Ascending aorta (tissue), 2 donors: ENCODE measurements at places on chromosomes 1 and 21.

- DNase-seq, result no peak
These were observed 278.0 kb downstream of the MRPL39 start for GRCh38 chr21:25329227-25329825.

DNA sequence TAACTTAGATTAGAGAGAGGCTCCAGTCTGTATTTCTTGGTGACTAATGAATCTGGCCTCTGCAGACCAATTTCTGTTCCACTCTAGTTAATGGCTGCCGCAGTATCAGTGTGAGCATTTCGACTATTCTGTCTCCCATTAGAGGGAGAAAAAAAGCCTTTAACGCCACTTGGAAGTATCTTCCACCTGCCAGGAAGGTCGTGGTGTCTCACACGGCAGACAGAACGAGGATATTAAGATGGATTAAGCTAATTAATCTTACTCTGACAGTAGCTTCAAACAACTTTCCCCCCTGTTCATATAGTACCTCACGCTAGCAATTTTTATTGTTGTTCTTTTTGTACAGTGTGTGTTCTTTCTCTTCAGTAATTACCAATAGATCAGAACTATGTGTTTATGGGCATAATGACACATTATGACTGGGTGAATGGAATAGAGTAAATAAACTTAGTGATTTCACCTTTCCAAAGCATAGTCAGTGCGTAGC is 153.8 kb downstream of the ADGRL2 start:
- no peak for DNase-seq

GRCh38 chr1:246748867-246749266 is 24.7 kb downstream of the SCCPDH start:
- no peak for DNase-seq

DNA sequence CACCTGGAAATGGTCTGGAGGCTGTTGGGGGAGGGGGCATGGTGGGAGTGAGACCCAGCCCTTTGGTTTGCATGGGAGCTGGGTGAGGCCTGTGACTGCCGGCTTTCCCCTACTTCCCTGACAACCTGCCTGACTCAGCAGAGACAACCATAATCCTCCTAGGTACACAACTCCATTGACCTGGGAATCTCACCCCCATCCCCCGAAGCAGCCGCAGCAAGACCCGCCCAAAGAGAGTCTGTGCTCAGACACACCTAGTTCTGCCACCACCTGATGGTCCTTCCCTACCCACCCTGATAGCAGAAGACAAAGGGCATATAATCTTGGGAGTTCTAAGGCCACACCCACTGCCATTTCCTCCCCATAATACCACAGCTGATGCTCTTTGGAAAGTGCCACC is 168.6 kb downstream of the GIPC2 start:
- no peak for DNase-seq
